Fibroblast of skin of right biceps (primary cell): ENCODE measurements at places on chromosomes 11 and 22.
A peak's percentile ranks its signal among the peaks of the same experiment; 100 is the strongest.

GRCh38 chr11:113526521-113526920 lies 51.3 kb upstream of the DRD2 start:
- DNase-seq = no peak

GRCh38 chr22:49269928-49270327 lies 557.7 kb downstream of the BRD1 start:
- DNase-seq = no peak

DNA sequence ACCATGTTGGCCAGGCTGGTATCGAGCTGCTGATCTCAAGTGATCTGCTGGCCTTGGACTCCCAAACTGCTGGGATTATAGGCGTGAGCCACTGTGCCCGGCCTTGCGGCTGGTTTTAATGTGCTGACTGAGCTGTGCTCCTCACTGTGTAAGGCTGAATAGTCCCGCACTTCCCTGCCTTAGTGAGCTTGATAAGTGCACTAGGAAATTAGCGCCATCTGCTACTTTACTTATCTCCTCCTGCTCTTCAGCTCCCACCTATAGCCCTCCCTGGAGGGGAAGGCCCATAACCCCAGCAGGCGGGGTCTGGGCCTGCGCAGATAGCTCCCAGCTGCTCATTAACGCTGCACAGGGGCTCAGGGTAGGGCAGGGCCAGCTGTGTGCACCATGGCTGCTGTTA lies 49.4 kb downstream of the CLMP start:
- DNase-seq = no peak

DNA sequence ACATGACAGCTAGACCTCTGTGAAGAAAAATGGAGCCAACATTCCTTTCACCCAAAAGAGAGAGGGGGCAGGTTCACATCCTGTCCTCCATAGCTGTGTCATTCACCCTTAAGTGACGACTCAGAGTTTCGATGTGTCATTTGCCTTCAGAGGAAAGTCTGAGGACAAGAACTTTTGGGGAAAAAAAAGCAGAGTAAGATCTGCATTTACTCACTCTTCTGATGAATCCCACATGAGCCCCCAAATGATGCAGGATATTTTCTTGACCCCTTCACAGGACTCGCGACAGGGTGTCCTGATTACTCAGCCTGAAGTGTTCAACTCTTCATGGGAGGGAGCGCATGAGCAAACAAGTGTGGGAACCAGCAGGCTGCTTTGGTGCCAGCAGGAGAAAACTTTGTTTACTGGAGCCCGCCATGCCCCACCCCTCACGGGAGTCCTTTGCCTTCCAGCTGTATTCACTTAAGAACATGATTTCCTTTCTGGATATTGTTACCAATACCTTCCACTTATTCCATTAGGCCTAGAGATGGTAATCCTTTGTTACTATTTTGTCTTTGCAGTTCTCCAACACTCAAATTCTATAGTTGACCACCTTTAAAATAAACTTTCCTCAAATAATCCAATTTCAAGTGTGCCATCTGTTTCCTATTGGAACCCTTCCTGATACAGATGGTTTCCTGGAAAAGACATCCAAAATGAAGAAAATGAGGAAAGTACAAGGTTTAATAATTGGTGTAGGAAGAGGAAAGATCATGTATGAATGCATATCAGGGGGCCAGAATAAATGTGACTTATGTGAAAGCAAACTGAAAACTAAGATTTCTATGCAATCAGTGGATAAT lies 729.8 kb downstream of the FAM181B start:
- peak; percentile 92 for DNase-seq

- no peak for DNase-seq
Observed at GRCh38 chr11:32890843-32891656, 1.6 kb upstream of the QSER1 start.

- no peak for DNase-seq
Observed at GRCh38 chr11:105789579-105790420, 179.9 kb downstream of the GRIA4 start.

GRCh38 chr11:91749251-91749650 lies 475.4 kb upstream of the FAT3 start:
- no peak for DNase-seq

DNA sequence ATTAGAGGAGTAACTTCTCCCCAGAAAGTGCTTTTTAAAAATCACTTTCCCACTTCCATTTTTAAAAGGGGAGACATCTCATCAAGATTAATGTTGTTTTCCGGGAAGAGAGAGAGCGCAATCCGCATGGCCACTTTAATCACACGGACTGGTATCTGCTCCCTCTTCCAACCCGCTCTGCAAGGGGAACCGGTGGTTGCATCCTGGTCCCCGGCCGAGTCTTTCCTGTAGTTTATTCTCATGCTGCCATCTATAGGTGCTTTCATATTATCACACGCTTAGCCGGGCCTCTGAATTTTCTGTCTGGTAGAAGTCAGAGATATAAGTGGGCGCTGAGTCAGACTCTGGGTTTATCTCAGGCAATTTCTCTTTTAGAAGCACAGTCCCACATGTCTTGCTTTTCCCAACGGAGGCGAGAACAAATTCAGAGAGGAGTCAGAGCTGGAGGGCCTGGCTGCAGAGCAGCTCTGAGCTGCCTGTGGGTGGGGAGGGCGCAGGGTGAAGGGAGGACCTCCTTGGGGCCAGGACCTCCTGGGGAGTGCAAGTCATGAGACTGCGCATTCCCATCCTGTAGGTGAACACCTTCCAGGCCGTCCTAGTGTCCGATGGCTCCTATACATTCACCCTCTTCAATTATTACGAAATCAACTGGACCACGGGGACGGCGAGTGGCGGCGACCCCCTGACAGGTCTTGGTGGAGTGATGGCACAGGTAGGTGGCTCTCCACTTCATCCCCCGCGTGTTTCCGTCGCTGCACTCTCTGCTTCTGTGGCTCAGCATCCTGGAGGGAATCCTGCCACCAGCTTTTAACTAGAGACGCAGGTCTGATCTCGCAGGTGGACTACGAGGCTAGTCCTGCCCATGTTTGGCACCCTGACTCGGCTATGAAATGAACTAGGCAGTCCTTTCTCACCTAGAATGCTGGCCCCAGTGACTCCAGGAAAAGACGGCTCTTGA lies 11.7 kb downstream of the TECTA start:
- peak; percentile 79 for DNase-seq

DNA sequence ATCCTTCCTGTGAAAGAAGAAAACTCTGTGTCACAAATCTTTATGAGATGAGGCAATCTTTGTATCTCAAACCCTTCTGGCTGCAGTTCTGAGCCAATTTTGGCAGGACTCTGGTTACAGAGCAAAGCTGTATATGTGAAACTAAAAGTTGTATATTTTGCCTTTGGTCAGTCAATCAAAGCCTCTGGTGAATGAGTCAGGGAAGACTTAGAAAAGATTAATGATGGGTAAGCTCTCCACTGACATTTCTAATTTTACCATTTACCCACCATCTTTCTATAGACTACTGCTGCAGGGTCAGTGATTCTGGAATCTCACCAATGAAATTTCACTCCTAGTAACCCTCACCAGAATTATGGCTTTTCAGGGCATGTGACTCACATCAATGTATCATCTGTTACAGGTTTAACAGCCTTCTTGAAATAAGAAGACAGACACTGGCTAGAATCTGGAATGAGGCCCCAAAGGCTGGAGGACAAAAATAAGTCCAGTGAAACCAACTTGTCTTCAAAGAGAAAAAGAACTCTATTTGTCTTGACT lies 43.3 kb downstream of the USP35 start:
- DNase-seq = peak; percentile 88
